ENCODE measurements at places on chromosomes 11 and 22.

DNA sequence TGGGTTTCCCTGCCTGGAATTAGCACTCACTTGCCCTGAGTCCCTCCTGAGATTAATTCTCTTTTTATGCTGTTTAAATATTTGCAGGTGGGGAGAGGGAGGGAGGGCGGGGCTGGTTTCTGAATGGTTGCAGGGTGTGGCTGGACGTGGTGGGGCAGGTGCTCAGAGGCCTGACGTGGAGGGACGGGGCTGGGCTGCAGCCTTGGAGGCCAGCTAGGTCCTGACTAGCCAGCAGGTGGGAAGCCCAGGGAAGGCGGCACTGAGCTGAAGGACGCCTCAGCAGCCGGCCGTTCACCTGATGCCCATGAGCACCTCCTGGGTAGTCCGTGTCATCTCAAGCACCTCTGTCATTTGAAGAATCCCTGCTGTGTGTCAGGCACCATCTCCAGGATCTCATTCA, 21.3 kb downstream of the SGSM1 start:
- no peak for DNase-seq

- peak; percentile 84 for DNase-seq
Measured at GRCh38 chr11:131748151-131749050, 378.0 kb downstream of the NTM start.

- DNase-seq, result no peak
Measured at GRCh38 chr11:134905517-134905916, 493.5 kb upstream of the B3GAT1 start.

- DNase-seq, result no peak
Measured at GRCh38 chr11:134532131-134532920, 120.3 kb upstream of the B3GAT1 start.

DNA sequence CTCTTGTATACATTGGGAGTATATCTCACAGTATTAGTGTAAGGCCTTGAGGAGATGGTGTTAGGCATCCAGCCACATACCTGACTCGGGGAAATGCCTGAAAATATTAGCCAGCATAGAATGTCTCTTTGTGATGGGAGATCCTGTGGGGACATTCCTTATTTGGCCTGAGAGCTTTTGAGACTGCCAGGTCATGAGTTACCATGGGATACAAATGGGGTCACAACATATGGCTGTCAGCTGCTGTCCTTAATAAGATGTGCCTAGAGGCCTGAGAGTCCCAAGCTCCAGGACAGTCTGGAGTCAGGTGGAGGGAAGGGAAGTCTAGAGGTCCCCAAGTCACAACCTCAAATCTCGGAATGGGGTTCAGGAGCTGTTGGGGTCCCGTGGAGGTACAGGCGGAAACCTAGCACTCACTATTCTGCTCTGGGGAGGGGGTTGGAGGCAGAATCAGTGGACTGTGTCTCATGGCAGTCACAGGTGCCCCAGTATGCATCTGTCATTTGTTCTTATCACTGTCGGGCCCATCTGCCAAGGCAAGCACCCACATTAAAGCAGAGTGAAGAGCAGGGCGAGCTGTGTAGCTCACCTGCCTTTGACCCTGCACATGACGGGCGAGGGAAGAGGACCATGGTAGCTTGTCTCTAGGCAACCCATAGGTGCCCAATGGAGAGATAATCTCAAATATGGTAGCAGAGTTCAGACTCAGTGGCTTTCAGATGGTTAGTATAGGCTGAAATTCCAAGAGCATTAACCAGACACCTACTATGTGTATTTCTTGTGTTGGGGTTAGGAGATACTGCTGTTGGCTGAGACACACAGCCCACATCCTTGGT, 29.9 kb downstream of the KCNQ1OT1 start:
- no peak for DNase-seq

GRCh38 chr11:60783911-60784310, 1.2 kb upstream of the MS4A10 start:
- no peak for DNase-seq

- DNase-seq, result no peak
Measured at GRCh38 chr22:39706376-39707140, 136.0 kb downstream of the CACNA1I start.

DNA sequence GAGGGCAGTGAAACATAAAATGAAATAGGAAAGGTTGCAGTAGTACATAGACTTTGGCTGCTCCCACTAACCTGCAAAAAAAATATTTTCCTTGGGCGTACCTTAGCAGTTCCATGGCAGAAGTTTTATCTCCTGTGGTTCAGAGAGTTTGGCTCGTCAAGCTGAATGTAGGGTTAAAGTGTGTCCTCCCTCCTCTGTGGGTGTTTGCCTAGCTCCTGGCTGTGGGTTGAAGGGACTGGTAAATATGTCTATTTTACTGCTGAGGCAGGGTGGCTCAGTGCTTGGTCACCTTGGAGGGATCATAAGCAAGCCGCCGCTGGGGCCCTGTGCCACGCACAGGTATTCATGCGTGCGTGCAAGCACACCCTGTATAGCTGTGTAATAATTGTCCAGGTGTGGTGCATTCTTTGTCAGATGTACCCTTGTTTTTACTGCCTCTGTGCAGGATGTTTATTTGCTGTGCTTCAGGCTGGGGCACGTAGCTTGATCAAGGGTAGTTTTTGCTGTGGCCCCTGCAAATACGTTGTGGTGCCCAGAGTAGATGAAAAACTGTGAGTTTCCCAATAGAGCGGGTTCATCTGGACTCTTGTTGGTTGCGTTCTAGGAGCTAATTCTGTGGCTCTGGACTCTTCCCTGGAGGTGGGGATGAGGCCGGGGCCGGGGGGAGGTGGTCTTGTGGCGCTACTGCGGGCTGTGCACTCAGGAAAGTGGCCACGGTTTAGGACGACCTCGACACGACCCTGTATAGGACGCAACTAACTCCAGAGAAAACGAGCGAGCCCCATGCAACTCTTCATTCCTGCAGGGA, 732 bp upstream of the SORL1 start:
- DNase-seq, result no peak

DNA sequence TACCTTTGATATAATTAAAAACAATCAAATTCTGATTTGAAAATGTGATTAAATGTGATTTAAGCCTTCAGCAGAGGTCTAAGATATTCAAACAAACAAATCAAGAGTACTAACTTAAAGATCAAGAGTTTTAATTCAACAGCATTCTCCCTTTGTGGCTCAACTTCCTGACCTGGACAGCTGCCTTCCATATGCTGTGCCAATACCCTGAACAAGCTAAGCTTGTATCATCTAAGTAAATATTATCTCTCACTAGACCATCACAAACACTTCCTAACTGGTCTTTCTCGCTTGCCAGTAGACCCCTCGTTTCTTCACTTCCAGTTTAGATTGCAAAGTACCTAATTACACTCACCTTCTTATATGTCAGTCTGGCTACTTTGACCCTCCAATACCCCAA, 35.9 kb upstream of the P4HA3 start:
- DNase-seq, result peak; percentile 14

GRCh38 chr11:69178819-69179482, 23.2 kb downstream of the SMIM38 start:
- DNase-seq, result no peak

- DNase-seq, result no peak
Measured at GRCh38 chr22:35177811-35178210, 79.5 kb upstream of the HMGXB4 start.

GRCh38 chr22:17214416-17215043, 4.7 kb downstream of the ADA2 start:
- no peak for DNase-seq

- DNase-seq, result peak; percentile 32
Measured at GRCh38 chr22:41925783-41926460, 684 bp downstream of the TNFRSF13C start.

- no peak for DNase-seq
Measured at GRCh38 chr22:19704355-19705015, 9.8 kb upstream of the SEPTIN5 start.

- DNase-seq, result no peak
Measured at GRCh38 chr22:19126309-19127273, 4.4 kb upstream of the DGCR2 start.

- DNase-seq, result peak; percentile 4
Measured at GRCh38 chr11:120660024-120660565, 148.5 kb downstream of the GRIK4 start.

DNA sequence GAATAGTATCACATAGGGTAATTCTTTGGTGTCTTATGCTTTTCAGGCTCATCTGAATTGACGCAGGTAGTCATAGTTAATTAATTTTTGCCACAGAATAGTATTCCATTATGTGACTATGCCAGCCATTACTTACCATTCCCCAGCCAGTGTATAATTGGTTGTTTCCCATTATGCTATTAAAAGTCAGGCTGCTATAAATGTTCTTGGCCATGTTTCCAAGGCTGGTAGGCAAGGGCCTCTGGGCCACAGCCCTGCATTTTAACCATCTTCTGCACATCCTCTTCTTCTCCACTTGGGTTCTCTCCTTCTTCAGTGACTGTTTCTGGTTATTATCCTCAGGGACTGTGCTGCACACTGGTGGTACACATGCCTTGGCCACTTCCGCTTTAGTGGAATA, 190.9 kb downstream of the ADAMTS15 start:
- no peak for DNase-seq

GRCh38 chr11:75903276-75903675, 88.3 kb downstream of the UVRAG start:
- DNase-seq, result no peak

- no peak for DNase-seq
Measured at GRCh38 chr11:124209824-124210357, 26.7 kb downstream of the OR10D3 start.

- DNase-seq, result peak; percentile 79
Measured at GRCh38 chr11:47992959-47993820, 12.8 kb downstream of the PTPRJ start.

DNA sequence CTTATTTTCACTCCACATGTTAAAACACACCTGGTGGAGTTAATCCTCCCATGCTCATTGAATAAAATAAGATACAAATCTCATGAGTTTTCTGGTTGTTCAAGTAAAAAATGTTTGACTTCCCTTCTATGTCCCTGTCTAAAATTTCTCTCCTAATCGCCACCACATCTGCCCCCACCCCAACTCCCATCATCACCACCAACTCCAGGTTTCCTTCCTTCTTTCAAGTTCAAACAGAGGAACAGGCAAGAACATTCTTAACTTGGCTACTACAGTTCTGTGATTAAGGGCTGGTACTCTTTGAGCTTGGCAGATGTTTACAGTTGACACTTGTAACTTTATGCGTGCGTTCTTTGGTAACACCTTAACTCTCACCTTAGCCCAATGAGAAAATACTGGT, 9.1 kb upstream of the PSMA1 start:
- DNase-seq, result no peak

DNA sequence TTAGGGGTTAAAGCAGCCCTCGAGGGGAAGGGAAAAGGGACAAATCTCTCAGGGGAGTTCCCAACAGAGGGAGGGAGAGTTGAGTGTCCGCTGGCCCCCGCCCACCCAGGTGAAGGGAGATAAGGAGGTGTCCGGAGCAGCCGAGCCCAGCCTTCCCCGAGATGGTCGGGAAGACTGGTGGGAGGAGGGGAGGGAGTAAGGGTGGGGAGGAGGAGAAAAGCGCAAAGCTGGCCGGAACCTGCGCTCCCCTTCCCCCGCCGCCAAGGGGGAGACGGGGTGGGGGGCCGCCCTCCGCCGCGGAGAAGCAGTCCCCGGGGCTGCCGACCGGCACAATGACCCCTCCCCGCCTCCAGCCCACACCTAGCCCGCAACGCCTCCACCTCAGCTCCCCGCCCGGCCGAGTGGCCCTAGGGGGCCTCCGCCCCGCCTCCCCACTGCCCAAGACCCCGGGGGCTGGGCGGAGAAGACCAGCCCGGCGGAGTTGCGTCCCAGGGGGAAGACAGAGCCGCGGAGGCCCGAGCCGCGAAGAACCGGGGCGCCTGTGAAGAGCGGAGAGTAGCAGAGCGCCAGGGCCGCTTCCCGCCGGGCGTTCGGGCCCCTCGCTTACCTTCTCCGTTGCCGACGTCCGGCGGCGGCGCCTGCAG, 479 bp downstream of the RSF1 start:
- DNase-seq, result peak; percentile 33

GRCh38 chr22:49710746-49711145, 116.9 kb downstream of the BRD1 start:
- DNase-seq, result no peak

DNA sequence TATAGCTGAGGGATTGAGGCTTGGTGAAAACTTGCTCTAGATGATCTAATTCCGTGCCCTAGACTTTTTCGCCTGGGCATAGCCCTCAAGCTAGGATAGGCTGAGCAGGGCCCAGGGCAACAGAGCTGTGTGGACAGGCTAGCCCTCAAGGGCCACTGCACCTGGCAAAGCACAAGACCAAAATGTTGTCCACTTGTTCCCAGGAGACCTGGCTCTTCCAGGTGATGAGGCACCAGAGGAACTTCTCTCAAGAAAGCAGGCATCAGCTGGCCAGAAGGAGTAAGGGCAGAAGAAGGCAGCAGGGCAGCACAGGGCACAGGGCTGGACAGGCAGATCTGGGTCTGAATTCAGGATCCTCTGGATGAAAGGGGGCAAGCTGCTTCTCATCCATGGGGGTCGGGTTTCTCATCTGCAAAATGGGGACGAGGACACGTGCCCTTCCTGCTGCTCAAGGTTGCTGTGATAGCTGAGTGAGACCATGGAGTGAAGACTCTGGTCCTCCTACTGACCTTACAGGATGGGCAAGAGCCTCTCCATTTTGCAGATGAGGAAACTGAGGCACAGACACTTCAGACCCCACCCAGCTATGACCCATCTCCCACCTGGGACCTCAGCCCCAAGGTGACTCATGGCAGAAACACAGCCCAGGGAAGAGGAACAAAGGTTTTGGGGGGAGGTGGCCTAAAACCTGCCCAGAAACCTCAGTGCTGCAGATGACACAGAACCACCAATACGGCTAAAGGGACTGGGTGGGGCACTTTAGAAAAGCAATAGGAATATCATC, 42.2 kb upstream of the PRDM11 start:
- DNase-seq, result no peak

- no peak for DNase-seq
Measured at GRCh38 chr22:30453731-30454510, 17.9 kb downstream of the SEC14L3 start.

- no peak for DNase-seq
Measured at GRCh38 chr11:74072286-74072685, 63.4 kb upstream of the UCP3 start.

DNA sequence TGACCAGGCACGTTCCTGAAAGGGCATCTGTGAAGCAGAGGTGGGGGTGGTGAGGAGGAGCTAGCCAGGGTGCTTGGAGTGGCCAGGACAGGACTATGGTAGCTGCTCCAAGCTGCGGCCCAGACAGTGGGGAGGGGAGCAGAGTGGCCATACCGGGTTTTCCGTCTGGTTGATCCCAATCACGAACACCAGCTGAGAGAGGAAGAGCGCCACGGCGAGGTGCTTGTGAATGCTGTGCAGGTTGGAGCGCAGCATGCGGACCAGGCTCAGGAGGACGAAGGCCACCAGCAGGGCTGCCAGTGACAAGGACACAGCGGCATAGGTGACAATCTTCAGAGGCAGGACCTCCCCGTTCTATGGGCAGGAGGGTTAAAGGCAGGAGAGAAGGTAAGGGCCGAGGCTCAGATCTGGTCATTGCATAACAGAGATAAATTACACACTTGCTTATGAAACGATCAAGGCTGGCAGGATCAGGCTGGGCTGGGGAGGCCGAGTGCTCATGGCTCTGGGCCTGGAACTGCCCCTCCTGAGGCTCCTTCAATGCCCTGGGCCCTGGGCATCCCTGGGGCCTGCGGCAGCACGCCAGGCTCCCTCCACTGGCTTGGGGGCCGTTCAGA, 41.5 kb downstream of the TRMU start:
- DNase-seq, result no peak

Data from fibroblast of skin of back (primary cell).